Activated CD4-positive, alpha-beta memory T cell treated with anti-CD3 and anti-CD28 coated beads for 36 hours (primary cell): ENCODE measurements at places on chromosomes 3 and 15. TPM values are rescaled to one million over a fixed set of nuclear protein-coding genes. Genes with fewer than 3 reads are reported as not detected.

ARIH2 gene
- total RNA-seq = 109 TPM

RAD54L2 gene
- 27.6 TPM for total RNA-seq

PIAS1 gene
- total RNA-seq = 29.4 TPM

TBC1D23 gene
- 17.8 TPM for total RNA-seq

IGSF11 gene
- total RNA-seq = 0.15 TPM

GRCh38 chr15:44623178-44623577, 40.3 kb downstream of the SPG11 start:
- no peak for DNase-seq

GRCh38 chr3:170363471-170363994, 6.0 kb downstream of the SKIL start:
- DNase-seq = no peak

- no peak for DNase-seq
Observed at GRCh38 chr3:78728406-78729145, 1039.2 kb downstream of the ROBO1 start.

GRCh38 chr3:101868534-101869464, 19.5 kb downstream of the NFKBIZ start:
- no peak for DNase-seq

DNA sequence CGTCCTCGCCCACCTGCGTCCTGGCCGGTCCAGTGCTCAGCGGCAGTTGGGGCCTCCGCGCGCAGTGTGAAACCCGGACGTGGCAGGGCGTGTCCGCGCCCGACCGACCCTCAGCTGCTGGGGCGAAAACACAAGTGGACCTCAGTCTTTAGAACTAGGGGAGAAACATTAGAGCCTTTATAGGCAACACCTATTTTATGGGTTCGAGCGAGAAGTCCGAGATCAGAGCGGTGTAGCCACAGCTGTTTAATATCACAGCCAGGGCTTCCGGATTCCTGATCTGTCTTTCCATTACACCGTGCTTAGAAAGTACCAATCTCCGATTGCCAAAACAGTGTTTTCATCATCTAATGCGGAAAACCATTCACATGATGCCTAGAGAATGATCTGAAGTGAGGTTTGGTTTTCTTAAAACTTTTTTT, 506 bp downstream of the RAD51 start:
- DNase-seq = no peak
